ENCODE measurements at places on chromosomes 13 and 19.

DNA sequence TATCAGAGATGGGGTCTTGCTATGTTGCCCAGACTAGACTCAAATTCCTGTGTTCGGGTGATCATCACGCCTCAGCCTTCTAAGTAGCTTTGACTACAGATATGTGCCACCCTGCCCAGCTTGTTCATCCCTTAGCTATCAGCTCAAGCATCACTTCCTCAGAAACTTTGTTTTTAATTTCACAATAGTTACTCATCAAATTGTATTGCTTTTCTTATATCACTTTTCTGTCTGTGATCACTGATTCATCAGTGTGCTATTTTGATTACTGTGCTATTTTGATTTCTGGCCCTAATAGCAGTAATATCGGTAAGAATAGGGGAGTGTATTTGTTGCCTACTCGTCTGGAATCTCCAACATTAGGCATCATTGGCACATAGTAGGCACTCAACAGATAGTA lies 878.6 kb upstream of the PCDH20 start:
- peak; percentile 6 for DNase-seq

- DNase-seq: no peak
Observed at GRCh38 chr13:92612892-92613291, 613.7 kb upstream of the GPC6 start.

DNA sequence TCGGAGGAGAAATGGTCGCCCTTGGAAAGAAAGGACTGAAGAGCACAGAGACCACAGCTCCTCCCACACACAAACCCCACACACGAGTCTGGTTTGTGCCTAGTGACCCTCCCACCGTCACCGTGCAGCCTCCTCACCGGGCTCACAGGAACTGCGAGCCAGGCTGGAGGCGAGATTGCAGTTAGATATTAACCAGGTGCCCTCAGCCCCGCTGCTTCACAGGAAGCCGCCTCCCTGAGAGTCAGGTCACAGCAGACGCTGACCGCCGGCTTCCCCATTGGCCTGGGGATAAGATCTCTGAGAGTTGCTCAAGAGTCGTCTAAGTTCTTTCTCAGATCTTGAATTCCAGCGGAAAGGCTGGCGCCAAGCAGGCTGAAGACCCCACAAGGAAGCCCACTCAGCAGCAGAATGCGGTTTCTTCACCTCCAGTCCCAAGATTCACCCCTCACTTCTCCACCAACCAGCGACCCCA lies 870 bp downstream of the ZNF44 start:
- DNase-seq: peak; percentile 31

DNA sequence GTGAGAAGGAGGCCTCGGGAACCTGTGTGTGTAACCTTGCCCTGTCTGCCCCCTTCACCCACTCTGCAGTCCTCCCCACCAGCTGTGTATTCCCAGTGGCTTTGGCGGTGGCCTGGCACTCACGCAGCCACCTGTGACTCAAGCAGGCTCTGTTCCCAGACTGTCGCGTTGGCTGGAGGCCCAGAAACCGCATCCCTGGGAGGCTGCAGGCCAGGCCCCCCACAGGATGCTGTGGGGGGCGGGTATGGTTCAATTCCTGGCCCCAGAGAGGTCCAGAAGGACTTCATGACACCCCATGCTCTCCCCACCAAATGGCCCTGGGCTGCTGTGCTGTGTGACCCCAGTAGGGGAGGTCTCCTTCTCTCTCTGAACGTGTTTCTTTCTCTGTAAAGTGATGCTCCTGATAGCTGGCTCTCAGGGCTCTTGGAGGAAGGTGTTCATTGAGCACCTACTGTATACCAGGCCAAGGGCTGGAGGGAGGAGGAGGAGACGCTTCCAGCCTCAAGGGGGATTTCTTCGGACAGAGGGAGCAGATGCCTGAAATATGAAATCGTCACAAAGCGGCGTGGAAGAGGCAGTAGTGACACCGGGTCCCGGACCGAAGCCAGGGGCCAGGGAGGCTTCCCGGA lies 1.9 kb upstream of the LINGO3 start:
- peak; percentile 54 for DNase-seq

DNA sequence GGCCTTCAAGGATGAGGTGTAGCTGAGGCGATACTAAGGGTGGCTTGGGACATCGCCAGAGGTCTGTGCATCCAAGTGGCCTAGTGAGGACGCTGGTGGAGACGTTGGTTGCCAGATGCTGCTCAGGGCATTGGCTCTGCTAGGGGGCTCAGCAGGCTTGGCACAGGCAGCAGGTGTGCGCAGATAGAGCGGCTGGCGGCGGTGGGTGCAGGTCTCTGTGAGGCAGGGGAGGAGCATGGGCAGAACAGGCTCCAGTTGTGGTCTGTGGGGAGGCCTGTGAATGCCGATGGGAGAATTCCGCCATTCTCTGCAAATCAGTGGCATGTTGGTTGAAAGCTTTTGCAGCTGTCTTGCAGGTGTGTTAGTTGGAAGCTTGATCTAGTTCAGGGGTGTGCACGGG lies 21.2 kb downstream of the PRAM1 start:
- no peak for DNase-seq

GRCh38 chr13:24275041-24275440 lies 34.3 kb upstream of the C1QTNF9 start:
- DNase-seq: no peak

DNA sequence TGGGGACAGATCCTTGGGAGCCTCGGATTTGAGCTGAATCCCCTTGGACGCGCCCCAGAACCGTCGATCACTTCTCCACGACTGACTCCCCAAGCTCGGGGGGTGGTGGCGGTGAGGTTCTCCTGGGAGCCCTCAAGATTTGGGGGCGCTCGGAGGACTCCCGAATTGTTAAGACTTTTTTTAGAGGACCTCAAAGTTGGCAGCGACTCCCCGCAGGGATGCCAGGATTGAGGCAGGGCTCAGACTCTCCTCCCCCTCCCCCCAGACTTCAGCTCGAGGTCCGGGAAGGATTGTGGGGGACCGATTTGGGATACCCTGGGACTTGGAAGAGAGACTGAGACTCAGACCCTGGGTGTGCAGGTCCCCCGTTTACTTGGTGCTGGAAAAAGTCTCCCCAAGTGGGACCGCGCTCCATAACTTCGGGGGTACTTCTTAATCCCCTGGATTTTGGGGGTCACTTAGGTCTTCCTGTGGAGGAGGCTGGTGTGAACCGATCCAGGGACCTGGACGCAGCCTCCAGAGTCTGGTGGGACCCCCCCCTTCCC lies 665 bp downstream of the VASP start:
- no peak for DNase-seq

GRCh38 chr13:48043789-48044503 lies 6.4 kb downstream of the NUDT15 start:
- peak; percentile 79 for DNase-seq

GRCh38 chr19:51735759-51736449 lies 12.1 kb upstream of the HAS1 start:
- peak; percentile 87 for DNase-seq

GRCh38 chr19:51654783-51655182 lies 8.2 kb upstream of the SIGLEC14 start:
- DNase-seq: no peak

- DNase-seq: peak; percentile 20
Observed at GRCh38 chr13:32134241-32135055, 102.9 kb downstream of the FRY start.

DNA sequence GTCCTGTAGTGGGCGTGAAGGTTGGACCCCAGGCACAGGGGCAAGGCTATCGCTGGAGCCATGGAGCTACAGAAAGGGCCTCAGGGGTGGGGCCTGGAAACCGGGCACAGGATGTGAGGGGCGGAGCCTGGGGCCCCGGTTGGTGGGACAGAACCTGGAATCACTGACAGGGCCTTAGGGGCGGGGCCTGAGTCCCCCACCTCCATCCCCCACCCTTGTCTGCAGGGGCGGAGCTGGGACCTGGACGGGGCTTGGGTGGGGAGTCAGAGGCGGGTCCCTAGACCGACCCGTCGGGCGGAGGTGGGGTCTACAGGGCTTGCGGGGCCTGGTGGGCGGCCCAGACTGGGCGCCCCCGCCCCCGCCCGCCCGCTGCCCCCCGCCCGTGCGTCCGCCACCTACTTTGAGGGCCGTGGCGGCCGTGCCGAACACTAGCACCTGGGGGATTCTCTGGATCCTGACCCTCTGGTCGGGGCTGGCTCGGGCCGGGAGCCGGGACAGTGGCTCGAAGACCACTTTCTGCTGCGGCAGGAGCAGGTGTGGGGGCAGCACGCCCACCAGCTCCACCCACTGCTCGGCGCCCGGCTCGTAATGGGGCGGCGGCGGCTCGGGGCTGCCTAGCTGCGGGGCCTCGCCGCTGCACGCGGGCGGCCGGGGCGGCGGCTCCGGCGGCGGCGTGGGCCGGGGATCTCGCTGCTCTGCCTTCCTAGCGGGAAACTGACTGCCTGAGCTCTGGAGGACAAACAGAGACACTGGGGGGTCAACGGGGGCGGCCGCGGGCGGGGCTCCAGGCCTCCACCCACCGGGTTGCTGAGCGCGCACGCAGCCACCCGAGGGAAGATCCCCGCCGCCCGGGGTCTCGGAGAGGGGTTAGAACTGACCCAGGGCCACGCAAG lies 26.3 kb downstream of the DCAF15 start:
- DNase-seq: peak; percentile 49

GRCh38 chr13:90926459-90926858 lies 421.0 kb upstream of the MIR17HG start:
- no peak for DNase-seq

DNA sequence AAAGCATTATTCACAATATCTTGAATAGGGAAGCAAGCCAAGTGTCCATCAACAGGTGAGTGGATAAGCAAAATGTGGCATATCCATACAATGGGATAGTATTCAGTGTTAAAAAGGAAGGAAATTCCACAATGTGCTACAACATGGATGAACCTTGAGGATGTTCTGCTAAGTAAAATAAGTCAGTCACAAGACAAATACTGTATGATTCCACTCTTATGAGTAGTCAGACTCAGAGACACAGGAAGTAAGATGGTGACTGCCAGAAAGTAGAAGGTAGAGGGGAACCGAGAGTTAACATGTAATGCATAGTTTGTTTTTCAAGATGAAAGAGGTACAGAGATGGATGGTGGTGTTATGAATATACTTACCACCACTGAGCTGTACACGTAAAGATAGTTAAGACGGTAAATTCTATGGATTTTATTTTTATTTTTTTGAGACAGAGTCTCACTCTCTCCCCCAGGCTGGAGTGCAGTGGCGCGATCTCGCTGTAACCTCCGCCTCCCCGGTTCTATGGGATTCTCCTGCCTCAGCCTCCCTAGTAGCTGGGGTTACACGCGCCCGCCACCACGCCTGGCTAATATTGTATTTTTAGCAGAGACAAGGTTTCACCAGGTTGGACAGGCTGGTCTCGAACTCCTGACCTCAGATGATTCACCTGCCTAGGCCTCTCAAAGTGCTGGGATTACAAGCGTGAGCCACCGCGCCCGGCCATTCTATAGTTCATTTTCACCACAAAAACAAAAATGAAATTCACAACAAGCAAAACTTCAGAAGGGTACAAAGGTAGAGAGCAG lies 1.0 kb upstream of the CHAMP1 start:
- DNase-seq: no peak

DNA sequence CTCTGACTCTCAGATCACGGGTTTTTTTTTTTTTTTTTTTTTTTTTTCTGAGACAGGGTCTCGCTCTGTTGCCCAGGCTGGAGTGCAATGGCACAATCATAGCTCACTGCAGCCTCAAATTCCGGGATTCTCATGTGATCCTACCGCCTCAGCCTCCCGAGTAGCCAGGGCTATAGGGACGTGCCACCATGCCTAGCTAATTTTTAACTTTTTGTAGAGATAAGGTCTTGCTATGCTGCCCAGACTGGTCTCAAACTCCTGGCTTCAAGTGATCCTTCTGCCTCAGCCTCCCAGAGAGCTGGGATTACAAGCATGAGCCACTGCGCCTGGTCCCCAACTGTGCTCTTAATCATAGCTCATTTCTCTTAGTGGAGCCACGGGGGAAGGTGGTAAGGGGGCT lies 4.6 kb upstream of the GRAMD1A start:
- no peak for DNase-seq

DNA sequence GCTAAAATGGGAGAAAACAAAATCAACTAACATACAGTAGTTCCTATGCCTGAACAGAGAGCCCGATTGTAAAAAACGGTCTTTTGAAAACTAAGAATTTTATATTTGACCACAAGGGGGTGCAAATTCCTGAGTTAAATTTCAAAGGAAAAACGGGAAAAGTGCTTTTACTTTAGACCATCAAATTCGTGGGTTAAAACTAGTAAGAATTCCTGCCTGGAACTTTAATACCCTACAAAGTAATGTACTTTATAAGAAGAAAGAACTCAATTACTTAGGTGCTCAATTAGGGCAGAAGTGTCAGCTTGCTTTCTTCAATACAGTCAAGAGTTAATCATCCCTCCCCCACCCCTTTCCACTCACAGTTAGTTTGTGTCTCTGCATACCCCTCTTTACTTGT lies 69.8 kb downstream of the KCNRG start:
- DNase-seq: peak; percentile 59

GRCh38 chr13:106474912-106475311 lies 60.5 kb downstream of the EFNB2 start:
- DNase-seq: no peak

DNA sequence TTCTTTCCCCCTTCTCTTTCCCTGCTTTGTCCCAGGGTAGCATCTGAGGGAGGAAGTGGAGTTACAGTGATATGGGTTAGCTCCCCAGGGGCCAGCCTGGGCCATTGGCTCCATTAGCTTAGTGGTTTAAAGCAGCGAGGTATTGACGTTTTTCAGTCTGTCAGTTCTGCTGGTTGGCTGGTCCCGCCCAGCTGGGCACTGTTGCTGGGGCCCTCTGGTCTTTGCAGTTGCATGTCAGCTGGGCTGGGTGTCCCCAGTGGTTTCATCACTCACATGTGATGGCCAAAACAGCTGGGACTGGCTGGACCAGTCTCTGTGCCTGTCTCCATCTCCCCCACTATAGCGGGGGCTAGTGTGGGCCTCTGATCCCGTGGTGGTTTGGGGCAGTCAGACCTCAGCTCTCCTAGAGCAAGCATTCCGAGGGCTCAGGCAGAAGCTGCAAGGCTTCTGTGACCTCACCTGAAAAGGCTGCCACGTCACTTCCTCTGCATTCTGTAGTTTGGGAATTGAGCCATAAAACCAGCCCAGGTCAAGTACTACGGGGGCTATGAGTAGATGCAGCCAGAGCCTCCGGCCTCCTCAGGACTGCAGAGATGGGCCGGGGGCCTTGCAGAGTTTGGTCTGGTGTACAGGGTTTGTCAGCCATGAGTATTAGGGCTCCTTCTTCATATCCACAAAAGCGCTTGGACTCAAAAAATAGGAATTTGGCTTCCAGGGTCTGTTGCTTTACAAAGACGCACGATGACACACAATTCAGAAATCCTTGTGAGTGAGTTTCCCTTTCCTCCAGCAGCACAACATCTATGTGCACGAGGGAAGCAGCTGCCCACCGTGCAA lies 30.0 kb downstream of the TSSK6 start:
- DNase-seq: peak; percentile 47

DNA sequence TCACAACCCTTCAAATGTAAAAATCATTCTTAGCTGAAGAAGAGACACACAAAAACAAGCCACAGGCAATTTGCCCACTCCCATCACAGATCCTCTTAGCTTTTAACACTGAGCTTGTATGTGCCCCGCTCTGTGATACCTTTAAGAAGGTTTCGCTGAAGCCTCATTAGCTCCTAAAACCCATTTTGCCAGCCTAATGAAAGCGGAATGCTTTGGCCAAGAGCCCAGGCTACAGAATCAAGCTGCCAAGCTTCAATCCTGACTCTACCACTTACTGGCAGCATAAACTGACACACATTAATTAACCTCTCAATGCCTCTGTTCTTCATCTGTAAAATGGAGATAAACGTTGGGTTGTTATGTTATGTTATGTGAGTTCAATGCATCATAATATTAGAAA lies 10.5 kb downstream of the ZNF112 start:
- DNase-seq: no peak

GRCh38 chr13:72599178-72599743 lies 128.2 kb downstream of the MZT1 start:
- no peak for DNase-seq
